ENCODE measurements at places on chromosomes 16 and 17.

GRCh38 chr17:32116937-32117336 is 25.4 kb upstream of the RHOT1 start:
- no peak for DNase-seq

DNA sequence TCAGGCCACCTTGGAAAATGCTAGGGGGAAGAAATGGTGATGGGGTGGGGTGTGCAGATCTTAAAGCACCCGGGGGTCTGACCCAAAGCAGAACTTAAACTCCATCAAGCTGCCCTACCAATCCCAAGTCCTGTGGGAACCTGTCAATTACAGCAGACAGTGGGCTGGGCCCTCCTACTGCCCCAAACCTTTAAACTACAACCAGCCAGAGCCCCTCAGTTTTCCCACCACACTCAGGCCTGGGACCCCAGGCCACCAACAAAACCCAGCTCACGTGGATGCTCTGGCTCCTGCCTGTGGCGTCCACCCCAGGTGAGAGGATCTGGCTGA is 2.7 kb downstream of the MYO18A start:
- DNase-seq = no peak

DNA sequence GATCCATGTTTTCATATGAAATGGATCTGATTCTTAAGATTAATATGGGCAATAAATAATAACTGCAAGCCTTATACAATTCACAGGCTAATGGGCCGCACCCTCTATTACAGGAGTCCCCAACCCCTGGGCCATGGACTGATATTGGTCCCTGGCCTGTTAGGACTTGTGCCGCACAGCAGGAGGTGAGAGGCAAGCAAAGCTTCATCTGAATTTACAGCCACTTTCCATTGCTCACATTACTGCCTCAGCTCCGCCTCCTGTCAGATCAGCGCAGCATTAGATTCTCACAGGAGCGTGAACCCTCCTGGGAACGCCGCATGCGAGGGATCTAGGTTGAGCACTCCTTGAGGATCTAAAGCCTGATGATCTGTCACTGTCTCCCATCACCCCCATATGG is 26.8 kb downstream of the METTL16 start:
- DNase-seq = no peak

DNA sequence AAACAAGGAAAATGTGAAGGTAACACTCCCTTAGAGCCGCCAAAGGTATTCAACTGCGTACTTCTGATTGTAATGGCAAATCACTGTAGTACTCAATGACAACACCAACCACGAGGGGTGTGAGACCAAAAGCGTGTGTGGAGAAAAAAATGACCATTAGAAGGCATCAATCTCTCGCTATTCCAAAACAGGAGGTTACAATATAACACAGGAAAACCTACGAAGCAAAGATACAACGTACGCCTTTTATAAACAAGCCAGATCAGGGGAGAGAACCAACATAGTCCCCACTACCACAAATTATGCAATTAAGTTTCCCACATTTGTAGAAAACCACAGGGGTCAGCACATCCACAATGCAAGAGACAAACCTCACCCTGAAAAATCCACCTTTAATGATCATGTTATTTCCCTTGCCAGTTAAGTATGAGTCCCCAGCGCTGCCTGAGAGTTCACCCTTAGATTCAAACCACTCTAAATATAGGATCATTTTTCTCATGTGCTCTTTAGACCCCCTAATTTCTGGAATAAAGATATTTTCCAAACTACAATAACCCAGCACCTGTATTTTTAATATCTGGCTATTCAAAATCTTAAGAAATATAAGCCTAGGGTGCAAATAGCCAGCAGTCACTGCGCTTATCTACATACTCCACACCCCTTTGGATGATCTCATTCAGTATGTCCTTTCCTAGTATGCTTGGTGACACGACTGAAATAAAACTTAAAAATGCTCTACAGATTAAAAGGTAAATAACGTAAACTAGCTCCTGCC is 12.4 kb downstream of the TEX14 start:
- no peak for DNase-seq

DNA sequence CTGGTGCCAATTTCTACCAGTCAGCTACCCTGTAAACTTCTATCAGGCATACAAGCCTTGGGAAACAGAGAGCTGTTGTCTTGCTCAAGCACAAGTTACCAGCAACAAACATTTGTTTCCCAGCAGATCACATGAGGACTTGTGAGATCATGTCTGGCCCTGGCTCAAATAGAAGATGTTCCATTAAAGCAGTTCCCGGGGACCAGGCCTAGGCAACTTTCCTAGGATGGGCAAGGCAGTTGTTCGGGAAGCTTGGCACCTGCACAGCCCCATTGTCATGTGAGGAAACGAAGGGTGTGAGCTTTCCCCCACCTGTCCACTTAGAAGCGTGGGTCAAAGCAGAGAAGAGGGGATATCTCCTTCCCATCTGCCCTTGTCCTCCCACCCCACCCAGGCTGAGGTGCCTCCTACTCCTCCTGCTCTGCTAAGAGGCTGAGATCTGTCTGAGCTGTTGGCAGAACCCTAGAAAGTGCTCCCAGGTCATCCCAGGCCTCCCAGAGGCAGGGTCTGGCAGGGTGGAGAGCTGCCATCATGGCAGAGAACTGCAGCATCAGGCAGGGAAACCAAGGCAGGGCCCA is 11.2 kb upstream of the SLC47A2 start:
- peak; percentile 84 for DNase-seq

- DNase-seq = no peak
Measured at GRCh38 chr17:42163696-42164407, 9.1 kb upstream of the RAB5C start.

DNA sequence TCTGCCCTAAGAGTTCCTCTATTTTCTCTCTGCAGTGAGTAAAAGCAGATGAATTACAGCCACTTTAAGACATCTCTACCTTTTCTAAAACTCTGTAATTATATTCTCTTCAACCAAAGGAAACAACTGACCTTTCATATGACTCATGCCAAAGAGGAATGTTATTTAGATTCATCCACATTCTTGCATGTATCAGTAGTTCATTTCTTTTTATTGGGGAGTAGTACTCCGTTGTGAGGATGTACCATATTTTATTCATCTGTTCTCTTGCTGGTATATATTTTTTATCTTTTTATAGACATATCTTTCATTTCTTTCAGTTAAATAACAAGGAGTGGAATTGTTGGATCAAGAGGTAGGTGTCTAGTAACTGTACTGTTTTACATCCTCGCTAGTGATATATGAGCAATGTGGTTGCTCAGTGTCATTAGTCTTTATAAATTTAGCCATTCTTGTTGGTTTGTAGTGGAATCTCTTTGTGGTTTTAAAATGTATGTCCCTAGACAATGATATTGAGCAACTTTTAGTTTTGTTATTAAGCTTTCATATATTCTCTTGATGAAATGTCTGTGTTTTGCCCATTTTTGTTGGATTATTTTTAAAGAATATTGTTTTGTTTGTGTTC is 7.8 kb upstream of the MYH8 start:
- DNase-seq = peak; percentile 38

- DNase-seq = no peak
Measured at GRCh38 chr16:54806378-54806777, 124.3 kb upstream of the IRX5 start.

DNA sequence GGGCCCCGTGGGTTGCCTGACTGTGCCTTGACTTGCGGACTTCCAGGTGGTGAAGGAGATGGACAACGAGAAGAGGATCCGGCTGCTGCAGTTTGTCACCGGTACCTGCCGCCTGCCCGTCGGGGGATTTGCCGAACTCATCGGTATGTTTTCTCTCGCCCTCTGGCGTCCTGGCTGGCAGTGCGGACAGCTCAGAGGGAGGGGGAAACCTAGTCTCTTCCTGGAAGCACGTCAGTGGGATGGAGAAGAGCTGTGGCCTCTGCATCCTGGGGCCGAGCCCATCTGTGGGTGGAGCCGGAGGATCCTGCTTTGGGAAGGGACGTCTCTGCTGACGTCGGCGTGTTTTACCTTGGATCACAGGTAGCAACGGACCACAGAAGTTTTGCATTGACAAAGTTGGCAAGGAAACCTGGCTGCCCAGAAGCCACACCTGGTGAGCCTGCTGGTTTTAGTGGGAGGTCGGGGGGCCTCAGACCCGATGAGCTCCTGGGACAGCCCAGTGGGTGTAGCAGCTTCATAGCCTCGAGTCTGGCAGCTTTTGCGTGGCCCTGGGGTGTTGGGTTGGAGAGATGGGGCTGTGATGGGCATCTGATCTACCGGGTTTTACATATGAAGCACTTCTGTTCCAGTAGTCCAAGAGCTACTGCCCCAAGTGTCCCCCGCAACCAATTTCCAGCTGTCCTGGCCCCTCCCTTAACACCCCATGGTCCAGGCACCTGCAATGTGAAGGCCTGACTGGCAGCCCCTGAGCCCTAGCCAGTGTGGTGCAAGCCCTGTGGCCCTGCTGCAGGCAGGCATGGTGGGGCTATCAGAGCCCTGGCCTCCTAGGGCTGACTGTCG is 11.9 kb upstream of the CLEC18A start:
- DNase-seq = no peak

GRCh38 chr16:75289189-75289588 is 37.8 kb upstream of the BCAR1 start:
- peak; percentile 58 for DNase-seq

DNA sequence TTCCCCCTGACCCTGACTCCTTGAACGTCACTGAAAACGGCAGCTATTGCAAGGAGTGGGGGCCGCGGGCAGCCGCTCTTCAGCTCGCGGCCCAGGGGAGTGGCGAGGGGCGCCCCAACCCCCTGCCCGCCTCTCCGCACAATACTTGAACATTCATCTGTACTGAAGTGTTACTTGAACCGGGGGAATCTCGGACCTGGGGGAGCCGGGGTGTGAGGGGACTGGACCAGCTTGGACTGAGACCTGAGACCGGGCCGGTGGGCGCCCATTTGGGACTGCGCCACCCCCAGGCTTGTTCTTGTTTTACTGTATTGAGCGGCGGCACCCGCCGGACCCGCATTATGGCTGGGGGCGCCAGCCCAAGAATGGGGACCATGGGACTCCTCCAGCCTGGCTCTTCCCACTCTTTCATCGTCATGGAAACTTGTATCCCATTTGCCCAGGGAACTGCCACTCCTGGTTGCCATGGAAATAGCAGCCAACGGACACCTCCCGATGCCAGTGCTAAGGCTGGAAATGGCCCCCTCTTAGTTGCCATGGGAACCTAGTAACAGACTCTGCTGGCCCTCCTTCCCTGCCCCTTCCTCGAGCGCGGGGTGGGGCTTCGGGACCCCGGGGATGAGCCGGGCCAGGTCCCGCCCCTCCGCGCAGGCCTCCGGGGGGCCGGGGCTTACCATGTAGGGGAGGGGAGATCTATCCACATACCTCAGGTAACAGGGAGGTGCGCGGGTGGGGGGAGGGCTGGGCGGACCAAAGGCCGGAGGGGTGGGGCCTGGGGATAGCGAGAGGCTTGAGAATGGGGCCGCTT is 805 bp upstream of the ORAI3 start:
- peak; percentile 98 for DNase-seq

DNA sequence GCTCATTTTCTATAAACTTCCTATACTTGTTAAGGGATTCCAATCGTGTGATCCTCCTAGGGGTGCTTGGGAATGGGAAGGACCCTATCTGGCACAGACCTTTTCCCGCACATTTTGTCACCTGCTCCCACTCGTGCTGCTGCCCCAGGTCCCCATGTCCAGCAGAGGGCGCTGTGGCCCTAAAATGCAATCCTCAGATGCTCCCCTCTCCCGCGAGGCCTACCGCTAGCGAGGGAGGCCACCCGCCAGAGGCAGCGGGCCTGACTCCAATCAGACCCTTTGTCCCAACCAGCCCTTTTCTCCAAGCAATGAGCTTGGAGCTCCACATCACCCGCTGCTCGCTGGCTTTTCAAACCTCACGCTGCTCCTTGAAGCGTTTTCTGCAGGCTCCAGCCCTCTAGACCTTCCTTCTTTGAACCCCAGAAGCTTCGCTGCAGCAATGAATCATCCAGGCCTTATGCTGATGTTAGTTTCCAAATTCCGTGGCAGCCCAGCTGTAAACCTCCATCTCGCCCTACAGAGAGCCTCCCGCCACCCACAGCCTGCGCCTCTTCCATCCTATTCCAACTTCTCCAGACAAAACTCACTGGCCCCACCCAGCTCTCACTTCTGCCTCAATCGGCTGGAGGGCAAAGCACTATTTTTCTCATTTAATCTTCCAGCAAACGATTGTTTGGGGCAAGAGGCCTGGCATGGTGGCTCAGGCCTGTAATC is 23.6 kb upstream of the FZD2 start:
- peak; percentile 95 for DNase-seq

DNA sequence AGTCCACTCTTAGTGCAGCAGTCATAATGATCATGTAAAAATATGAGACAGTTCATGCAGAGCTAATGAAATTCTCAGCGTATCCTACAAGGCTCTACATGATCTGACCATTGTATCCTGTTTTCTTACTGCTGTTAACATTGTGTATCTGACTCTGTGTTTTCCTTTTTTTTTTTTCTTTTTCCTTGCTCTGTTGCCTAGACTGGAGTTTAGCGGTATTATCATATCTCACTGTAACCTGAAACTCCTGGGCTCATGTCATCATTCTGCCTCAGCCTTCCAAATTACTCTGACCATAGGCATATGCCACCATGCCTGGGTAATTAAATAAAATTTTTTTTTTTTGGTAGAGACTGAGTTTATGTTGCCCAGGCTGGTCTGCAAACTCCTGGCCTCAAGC is 12.1 kb downstream of the DUS2 start:
- no peak for DNase-seq

DNA sequence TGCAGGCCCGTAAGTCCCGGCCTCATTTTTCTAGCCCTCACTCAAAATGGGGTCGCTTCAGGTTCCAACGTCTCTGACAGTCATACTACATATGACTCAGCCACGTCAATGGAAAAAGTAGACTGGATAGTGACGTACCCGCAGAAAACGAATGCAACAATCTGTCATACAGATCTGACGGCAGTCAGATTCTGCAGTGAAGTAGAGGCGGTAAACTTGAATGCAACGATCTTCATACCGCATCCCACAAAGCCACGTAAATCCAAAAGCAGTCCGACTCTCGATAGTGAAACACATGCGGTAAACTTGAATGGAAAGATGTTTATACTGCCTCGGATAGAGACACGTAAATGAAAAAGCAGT is 38.4 kb upstream of the ARL4D start:
- DNase-seq = peak; percentile 53

- DNase-seq = peak; percentile 46
Measured at GRCh38 chr17:49557312-49558024, 18.2 kb upstream of the NXPH3 start.

DNA sequence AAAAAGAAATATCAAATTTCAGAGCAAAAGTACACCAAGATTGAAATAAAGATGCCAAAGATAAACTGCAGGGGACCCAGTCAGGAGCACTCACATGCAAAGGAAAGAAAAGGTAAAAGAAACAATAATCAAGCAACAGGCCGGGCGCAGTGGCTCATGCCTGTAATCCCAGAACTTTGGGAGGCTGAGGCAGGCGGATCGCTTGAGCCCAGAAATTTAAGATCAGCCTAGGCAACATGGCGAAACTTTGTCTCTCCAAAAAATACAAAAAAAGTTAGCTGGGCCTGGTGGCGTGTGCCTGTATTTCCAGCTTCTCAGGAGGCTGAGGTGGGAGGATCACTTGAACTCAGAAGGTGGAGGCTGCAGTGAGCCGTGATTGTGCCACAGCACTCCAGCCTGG is 107.6 kb upstream of the SMURF2 start:
- DNase-seq = no peak

GRCh38 chr16:8087146-8087545 is 503.2 kb downstream of the TMEM114 start:
- DNase-seq = no peak

Measured in AG08395 (cell line).